ENCODE measurements at places on chromosomes 3 and 15.

- no peak for DNase-seq
These were observed 27.4 kb downstream of the TASOR start for GRCh38 chr3:56655709-56656108.

DNA sequence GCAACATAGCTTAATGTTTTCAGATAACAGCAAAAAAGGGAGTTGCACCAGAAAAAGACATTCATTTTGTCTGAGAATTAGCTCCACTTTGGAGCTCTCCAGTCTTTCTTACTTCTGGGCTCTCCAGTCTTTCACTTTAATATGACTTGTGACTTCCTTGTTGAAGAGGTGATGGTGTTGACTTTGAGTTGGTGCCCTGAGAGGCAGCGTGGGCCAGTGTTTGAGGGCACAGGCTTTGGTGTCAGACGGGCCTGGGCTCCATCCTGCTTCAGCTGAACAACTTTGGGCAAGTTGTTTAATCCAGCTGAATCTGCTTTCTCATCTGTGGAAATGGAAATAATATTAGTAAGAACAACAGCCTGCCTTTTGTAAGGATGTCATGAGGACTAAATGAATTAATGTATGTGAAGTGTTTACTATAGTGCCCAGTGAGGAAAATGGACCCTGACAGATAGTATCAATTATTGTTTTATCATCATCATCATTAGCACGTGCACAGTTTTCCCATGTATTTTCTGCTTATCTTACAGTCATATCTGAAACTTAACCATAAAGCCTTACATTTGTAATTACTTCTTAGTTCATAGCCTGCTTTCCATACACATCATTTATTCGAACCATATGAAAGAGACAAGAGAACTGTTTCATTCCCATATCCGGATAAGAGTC is 108.4 kb downstream of the PDE8A start:
- DNase-seq = no peak

DNA sequence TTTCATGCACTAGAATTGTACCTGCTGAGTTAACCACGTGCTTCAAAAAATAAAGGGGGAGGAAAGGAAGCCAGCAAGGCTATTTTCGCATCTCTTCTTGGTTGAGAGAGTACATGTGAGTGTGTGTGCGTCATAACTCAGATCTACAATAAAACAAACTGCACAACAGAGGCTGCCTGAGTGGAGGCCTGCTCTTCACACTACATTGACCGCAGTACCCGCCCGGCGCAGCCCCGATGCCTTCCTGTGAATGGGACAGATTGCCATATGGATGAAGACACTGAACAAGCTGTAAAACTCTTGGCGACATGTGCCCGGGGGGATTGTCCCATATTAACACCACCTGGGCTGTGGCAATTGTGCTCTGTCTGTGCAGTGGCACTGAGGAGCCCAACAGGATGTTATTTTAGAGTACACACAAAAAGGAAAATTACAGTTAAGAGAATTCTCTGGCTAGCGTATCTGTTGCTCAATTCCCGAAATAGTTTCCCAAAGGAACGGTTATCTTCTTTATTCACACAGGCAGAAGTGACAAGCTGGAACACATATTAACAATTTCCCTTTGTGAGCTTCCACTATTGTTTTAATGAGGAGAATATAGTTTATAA is 551.5 kb downstream of the FOXP1 start:
- DNase-seq = no peak

GRCh38 chr3:190497811-190498210 is 16.1 kb upstream of the IL1RAP start:
- DNase-seq = no peak

GRCh38 chr3:148243609-148244008 is 454.1 kb upstream of the AGTR1 start:
- DNase-seq = no peak

DNA sequence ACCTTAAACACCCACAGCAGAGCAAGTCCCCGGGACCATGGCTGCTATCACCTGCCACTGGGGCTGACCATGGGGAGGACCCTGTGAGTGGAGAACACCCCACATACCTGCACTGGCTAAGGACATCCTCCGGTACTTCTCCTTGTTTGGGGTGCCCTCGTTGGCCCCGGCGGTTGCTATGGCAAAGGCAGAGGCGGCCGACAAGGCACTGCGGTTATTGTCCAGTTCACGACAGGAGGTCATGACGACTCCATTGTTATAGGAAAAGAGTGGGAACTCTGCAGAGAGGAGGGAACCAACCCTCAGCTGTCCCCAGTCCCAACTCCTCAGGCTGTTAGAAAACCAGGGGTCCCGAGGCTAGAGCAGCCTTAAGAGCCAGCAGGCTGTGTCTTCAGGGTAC is 54.8 kb upstream of the CTSH start:
- no peak for DNase-seq

- DNase-seq = no peak
These were observed 36.5 kb downstream of the ADAMTS9 start for GRCh38 chr3:64651303-64651702.

GRCh38 chr15:90009301-90010022 is 8.3 kb downstream of the ZNF710 start:
- DNase-seq = no peak

DNA sequence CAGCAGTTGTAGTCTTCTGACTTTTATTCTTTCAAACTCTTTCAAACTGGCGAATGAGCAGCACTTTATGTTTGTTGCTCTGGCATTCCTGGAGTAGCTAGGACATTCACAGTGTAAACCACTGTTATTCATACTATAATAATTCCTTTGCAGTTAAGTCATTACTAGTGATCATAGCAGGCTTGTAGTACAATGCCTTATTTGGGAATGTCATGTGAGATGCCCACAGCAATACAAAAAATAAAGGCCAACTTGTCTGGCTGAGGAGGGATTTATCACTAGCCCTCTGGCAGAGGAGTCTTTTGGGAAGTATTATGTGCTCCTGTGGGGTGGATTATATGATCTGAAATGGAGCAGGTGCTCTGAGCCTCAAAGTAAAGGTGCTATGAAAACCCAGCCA is 197.2 kb downstream of the VGLL3 start:
- no peak for DNase-seq

DNA sequence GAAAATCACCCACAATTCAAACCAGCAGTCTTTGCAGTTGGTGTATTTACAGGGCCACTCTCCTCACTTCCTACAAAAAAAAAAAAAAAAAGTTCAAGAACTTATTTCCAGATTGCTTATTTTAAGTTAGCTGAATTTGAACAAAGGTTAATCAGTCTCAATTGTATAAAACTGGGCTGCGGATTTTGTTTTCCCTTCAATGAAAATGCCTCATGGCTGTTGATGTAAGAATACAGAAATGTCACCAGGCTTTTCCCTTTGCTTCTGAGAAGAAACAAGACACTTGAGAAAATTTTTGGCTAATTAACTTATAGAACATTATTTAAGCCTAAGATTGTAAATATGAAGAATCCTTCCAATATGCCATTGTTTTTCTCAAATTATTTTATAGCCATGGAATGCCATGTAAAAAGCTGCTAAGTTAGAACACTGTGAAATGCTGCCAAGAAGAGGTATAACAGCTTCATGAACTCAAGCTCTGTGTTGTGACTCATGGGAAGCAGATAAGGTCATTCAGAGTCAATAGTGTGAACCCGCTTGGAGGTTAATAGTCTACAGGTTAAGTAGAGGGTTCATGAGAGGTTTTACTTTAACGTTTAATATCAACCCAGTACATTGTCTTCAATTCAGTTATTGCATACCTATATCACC is 84.3 kb upstream of the ABI3BP start:
- DNase-seq = no peak

- DNase-seq = peak; percentile 16
These were observed 210.0 kb upstream of the PEX5L start for GRCh38 chr3:180246688-180247195.

GRCh38 chr3:72163809-72164634 is 379.1 kb upstream of the PROK2 start:
- DNase-seq = no peak

- DNase-seq = no peak
These were observed at the start of gene ARPIN for GRCh38 chr15:89912674-89913396. Gene ARPIN (minus strand): TSS chr15:89912952. CDS start chr15:89912835, 117 bp downstream.

DNA sequence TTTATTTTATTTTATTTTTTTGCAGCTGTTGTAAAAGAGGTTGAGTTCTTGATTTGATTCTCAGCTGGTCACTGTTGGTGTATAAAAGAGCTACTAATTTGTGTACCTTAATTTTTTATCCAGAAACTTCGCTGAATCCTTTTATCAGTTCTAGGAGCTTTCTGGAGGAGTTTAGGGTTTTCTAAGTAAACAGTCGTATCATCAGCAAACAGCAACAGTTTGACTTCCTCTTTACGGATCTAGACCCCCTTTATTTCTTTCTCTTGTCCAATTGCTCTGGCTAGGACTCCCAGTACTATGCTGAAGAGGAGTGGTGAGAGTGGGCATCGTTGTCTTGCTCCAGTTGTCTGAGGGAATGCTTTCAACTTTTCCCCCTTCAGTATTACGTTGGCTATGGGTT is 165.8 kb upstream of the KCNMB2 start:
- no peak for DNase-seq

- DNase-seq = no peak
These were observed at the start of gene IGSF10 for GRCh38 chr3:151460774-151461450. Gene IGSF10 (minus strand): TSS chr3:151461061. CDS start chr3:151458709, 2,352 bp downstream.

GRCh38 chr3:13209634-13209997 is 136.4 kb upstream of the IQSEC1 start:
- DNase-seq = no peak

DNA sequence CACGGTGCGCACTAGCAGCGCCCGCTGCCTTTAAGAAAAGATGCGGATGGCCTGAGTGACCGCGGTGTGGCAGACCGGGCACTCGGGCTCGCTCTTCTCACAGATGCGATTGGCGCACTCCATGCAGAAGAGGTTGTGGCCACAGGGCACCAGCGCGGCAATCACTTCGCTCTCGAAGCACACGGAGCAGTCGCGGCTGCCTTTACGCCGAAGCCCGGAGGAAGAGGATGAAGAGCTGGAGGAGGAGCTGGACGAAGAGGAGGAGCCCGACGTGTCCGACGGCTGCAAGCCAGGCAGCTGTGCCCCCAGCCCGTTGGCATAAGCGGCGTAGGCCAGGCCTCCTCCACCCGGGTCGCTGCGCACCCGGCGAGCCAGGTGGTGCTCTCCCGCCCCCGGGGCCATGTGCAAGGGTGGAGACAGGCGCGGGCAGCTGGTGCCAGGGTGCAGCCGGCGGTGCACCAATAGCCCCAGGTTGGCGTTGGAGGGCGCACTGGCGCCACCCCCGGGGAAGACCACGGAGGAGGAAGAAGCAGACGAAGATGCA is 2.6 kb downstream of the MEX3B start:
- no peak for DNase-seq

DNA sequence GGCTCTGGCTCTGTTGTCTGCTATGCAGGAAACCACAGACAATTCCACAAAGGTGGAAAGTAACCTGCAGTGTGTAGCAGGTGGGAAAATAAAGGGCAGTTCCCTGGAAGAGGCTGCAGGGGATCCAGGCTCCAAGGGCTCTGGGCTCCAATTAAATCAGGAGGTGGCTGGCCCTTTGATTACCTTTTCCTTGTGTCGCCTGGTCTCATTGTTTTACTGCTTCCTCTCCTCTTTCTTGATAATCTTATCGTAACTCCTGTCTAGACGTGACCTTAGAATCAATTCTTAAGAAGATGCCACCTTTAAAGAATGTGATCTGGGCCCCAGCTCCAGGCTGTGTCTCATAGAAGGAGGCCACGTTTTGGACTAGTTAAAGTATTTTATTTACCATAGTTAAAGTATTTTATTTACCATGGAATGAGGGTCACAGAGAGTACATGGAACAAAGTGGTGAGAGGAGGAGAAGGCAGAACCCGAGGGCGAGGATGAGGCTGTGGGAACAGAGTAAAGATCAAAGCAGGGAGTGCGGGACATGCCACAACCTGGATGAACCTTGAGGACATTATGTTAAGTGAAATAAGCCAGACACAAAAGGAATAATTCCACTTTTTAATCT is 237.5 kb upstream of the STT3B start:
- DNase-seq = no peak

GRCh38 chr3:5505163-5505562 is 317.7 kb downstream of the EDEM1 start:
- no peak for DNase-seq

DNA sequence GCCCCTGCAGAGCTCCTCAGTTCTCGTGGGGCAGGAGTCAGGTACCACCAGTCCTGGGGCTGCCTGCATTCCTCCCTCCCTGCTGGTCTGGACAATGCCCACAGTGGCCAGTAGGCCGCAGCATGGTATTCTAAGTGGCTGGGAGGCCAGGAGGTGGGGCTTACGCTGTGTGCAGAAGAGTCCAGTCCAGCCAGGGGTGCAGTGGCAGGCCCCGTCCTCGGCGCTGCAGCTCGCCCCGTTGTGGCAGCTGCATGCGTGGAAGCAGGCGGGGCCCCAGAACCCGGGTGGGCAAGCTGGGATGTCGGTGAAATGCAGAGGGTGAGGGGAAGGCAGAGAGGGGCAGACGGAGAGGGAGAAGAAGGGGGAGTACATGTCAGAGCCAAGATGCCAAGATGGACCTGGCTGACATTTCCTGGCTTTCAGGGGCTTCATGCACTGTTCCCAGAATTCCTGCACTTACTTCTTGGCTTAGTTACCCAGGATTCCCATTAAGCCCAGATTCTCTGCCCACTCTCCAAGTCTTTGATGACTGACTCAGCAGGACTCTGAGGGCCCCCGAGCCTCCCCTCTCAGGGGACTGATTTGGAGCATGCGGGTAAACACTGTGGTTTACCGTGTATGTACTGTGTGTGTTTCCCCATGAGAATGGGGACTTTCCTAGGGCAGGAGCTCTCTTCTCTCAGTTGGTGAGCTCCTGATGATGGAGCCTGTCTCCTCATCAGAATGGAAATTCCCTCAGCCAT is 47.5 kb downstream of the RAB11A start:
- no peak for DNase-seq

- DNase-seq = peak; percentile 83
These were observed 30.7 kb downstream of the C3orf38 start for GRCh38 chr3:88180398-88180999.

GRCh38 chr3:2614578-2614977 is 495.6 kb downstream of the IL5RA start:
- DNase-seq = no peak

GRCh38 chr3:159458010-159458409 is 530.6 kb upstream of the IL12A start:
- no peak for DNase-seq

- DNase-seq = no peak
These were observed 181.3 kb upstream of the CTDSPL start for GRCh38 chr3:37680401-37680800.

GRCh38 chr3:72482589-72483321 is 365.5 kb downstream of the SHQ1 start:
- peak; percentile 32 for DNase-seq

- no peak for DNase-seq
These were observed 101.8 kb upstream of the THSD4 start for GRCh38 chr15:71013446-71013845.

DNA sequence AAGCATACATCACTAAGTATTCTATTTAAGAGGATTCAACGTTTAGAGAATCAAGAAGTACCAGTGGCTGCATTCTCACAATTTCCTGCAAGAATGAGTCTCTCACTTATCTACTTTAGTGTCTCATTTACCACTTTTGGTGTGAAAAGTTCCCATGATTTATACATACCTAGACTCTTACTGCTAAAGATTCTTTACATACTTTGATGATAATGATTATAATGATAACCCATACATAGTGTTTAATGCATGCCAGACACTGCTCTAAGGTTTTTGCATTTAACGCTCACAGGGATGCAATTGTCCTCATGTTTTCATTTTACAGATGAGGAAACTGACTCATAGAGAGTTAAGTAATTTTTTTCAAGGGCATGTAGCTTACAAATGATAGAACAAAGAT is 133.6 kb downstream of the TMEM108 start:
- no peak for DNase-seq

GRCh38 chr3:122800706-122801237 is 5.9 kb downstream of the SLC49A4 start:
- DNase-seq = no peak

Measured in Kasumi-1 (cell line).